Fibroblast of villous mesenchyme (primary cell): ENCODE measurements at places on chromosomes 16 and 17. TPM values are rescaled to one million over a fixed set of nuclear protein-coding genes. Genes with fewer than 3 reads are reported as not detected.

Gene SCARF1
- 0.64 and 1.3 TPM in 2 replicates for total RNA-seq

Gene KRTAP1-5
- 11.0 and 16.4 TPM in 2 replicates for total RNA-seq

DNA sequence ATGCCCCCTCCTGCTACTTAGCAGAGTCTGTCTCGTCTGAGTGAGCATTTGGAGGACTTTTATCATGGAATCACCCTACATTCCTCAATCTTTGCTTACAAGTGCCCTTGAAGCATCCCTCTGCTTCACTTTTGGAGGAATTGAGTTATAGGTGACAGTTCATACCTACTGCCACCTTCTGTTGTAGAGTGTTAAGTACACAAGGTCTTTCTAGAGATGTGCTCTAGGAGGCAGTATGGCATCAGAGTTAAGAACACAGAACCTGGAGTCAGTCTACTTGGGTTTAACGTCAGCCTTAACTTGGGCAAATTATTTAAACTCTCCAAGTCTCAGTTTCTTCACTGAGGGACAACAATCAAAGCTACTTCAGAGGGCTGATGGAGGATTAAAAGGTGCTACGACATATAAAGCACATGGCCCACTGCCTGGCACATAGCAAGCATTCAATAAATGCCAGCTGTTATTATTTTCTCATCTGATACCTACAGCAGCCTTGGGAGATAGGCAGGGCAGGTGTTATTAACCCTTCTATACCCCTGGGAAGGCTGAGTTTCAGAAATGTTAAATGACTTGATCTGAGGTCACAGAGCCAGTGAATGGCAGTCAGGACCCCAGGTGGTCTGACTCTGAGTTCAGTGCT, 62.2 kb downstream of the UTP18 start:
- peak; percentile 14 for DNase-seq

- DNase-seq: no peak
These were observed 573 bp downstream of the CTDNEP1 start for GRCh38 chr17:7250695-7251627.

GRCh38 chr16:51134269-51134812, 16.7 kb downstream of the SALL1 start:
- no peak for DNase-seq

GRCh38 chr17:78407387-78408000, 29.0 kb downstream of the PGS1 start:
- peak; percentile 40 for DNase-seq
